Left lung (tissue), 14 donors: ENCODE measurements at places on chromosomes 7 and 10. TPM values are rescaled to one million over a fixed set of nuclear protein-coding genes. Genes with fewer than 3 reads are reported as not detected.

Gene SUPV3L1
- 43.9 TPM for polyA plus RNA-seq

Gene SERPINE1
- 3.1 TPM for polyA plus RNA-seq

Gene ADO
- polyA plus RNA-seq: 21.2 TPM

Gene PRTFDC1
- polyA plus RNA-seq: 47.8 TPM

Gene GRID2IP
- 0.77 TPM for polyA plus RNA-seq

- DNase-seq: no peak
Observed at GRCh38 chr10:100148353-100149211, 37.2 kb downstream of the ERLIN1 start.
